ENCODE measurements at places on chromosomes 5 and 9.
A peak's percentile ranks its signal among the peaks of the same experiment; 100 is the strongest.

- no peak for DNase-seq
These were observed 61.4 kb upstream of the AFAP1L1 start for GRCh38 chr5:149210225-149210624.

DNA sequence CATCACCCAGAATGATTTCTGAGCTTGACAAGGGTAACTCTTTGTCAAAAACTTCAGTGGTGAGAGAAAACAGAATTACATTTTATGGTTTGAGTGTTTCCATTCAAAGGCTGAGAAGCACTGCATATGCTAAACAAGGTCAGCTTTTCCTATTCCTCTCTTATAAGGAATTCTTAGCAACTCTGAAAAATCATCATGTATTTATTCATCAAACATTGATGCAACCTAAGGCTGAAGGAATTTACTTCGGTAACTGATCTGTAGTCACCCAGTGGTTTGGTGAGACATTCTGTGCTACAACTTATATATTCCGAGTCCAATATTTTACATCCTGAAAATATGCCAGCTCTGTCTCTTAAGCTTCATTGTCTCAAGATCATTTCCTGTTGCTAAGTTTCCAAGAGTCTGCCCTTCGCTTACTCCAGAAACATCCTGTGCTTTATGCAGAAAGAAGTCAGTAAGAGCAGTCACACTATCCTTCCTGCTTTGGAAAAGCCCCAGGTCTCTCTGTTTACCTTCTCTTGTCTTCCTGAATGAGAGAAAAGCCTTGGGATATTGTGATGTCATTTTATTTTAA is 176.6 kb upstream of the TBCA start:
- no peak for DNase-seq

DNA sequence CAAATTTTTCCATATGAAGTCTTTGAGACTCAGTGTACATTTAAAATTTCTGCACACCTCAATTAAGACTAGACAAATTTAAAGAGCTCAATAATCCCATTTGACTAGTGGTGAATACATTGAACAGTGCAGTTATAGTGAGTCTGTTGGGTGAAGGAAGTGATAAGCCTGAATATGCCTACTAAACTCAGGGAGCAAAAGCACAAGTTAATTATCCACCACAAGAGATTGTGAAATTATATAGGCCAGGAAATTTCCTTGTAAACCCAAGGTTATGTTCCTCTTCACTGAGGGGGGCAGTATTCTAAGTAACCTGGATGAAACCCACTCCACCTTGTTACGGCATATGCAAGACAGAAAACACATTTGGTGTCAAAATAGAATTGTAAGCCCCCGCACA is 612.9 kb upstream of the DAB2 start:
- DNase-seq: no peak

DNA sequence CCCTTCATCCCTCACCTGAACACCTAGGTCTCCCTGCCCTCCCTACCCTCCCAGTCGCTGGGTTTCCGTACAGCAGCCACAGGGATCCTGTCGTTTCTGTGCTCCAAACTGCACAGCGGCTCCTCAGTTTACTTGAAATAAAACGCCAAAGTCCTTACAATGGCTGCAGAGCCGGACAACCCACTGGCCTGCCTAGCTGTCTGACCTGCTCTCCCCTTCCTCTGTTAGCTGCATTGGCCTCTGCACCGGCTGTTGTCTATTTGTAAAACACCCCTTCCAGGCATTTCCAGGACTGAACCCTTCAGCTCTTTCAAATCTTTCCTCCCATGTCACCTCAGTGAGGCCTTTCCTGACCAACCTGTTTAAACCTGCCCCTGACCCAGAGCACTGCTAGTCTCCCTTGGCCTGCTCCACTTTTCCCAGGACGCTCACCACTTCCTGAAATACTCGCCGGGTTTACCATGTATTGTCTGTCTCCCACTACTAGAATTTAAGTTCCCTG is 9.1 kb upstream of the MGAT1 start:
- DNase-seq: no peak

DNA sequence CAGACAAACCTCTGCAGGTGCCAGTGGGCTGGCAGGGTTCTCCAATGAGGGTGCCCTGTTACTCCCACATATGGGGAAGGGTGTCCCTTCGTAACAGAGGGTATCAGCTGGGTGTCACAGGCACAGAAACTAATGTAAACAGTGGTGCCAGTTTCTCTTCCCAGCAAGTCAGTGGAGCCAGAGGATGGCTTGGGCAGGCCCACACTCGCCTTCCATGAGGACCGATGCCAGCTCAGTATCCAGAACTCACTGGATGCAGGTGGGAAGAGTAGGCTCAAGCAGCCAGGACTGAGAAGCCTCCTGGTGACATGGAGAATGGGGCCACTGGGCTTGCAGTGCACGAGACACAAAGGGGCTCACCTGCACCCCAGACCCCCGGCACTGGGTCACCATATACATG is 30.4 kb downstream of the FSTL4 start:
- no peak for DNase-seq

DNA sequence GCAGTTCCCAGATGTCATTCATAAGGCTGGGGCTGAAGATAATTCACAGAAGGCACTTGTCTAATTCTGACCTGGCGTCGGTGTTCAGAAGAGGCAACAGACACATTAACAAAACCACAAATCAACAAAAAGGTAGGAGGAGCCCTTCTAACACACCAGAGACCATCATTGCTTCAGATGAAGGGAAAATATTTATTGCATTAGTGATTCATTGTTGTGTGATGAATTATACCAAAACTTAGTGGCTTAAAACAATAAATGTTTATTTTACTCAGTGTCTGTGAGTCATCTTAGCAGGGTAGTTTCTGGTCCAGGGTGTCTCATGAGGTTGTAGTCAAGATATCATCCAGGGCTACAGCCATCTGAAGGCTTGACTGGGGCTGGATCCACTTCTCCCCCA is 91.3 kb upstream of the KIF2A start:
- no peak for DNase-seq

- no peak for DNase-seq
These were observed 368.1 kb downstream of the TLE4 start for GRCh38 chr9:79939819-79940218.

GRCh38 chr5:172106511-172107356 is 81.3 kb downstream of the STK10 start:
- peak; percentile 68 for DNase-seq

DNA sequence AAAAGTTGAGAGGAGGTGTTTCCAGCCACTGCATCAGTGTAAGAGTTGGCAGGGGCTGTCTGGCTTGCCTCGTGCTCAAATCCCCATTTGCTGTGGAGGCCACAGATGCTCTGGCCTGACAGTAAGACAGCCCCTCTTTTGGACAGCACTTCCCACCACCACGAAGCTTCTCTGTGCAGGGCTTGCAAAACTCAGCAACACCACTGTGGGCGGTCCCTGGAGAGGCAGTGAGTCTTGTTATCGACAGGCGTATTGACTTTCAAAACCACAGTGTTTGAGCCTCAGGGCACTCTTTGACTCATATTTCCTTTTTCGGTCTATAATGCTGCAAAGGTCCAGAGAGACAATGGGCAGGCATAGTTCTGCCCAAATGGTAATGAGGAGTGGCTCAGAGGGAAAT is 539.5 kb downstream of the EBF1 start:
- no peak for DNase-seq

DNA sequence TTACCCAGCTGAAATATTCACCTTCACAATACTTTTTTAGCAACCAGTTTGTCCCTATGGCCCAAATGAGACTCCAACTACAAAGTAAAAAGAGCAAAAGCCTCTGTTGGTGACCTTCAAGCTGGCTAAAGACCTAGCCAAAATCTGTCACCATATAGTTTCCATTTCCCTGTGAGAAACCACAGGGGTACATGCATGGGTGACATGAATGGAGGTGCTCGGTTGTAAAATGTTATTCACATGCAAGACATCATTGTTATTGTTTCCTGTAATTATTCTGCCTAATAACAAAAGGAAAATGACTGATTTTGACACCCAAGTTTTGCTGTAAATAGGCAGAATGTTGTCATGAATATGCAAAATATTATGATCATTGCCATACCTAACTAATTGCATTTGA is 285.3 kb downstream of the ZNF608 start:
- no peak for DNase-seq

DNA sequence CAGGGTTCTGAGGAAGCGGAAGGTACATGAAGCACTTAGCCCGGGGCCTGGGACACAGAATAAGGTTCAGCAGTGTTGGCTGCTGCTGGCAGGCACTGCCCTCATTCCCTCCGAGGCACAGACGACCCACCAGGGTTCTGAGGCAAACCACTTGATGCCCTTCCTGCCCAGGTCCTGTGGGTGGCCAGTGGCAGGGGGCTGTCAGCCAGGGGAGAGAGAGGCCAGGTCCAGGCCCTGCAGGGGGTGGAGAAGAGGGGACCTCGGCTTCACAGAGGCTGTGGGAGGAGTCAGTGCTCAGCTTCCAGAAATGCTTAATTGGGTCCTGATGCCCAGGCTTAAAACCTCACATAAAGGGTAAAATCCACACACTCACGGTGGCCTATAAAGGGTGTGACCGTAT is 4.4 kb upstream of the ZDHHC12 start:
- no peak for DNase-seq

DNA sequence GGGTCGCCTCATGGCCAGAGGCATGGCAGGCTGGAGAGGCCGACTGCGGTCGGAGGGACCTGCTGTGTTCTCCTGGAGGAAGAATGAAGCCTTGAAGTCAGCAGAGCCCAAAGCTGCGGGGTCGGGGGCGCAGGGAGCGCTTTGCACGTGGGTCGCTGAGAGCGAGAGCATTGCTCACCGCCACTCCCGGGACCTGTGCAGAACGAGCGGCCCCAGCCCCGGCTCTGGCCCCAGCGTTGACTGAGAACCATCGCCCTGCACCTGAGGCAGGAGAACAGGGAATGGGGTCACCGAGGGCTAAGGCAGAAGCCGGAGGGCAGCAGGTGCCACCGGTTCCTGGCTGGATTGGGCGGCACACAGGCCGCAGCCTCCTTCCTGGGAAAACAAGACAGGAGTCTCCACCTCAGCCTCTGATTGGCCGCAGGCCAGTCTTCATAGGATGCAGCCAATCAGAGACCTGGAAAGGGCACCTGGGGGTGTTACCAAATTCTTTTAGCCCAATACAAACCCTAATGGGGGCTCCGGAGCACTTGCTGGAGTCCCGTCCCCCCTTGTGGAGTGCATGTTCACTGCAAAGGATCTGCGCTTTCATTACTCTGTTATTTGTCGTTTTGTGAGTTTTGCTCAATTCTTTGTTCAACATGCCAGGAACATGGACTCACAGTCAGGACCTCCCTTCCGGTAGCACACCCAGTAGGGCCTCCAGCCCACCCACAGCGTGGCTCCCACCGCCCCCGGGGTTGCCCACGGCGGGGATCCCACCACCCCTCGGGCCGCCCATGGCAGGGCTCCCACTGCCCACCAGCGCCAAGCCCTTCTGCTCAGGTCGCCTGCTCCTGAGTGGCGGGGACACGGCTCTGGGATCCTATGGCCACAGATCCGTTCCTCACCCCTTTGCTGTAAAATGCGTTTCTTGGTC is 24.7 kb upstream of the SLC6A19 start:
- DNase-seq: no peak

GRCh38 chr5:34680896-34681295 is 24.8 kb downstream of the RAI14 start:
- no peak for DNase-seq

DNA sequence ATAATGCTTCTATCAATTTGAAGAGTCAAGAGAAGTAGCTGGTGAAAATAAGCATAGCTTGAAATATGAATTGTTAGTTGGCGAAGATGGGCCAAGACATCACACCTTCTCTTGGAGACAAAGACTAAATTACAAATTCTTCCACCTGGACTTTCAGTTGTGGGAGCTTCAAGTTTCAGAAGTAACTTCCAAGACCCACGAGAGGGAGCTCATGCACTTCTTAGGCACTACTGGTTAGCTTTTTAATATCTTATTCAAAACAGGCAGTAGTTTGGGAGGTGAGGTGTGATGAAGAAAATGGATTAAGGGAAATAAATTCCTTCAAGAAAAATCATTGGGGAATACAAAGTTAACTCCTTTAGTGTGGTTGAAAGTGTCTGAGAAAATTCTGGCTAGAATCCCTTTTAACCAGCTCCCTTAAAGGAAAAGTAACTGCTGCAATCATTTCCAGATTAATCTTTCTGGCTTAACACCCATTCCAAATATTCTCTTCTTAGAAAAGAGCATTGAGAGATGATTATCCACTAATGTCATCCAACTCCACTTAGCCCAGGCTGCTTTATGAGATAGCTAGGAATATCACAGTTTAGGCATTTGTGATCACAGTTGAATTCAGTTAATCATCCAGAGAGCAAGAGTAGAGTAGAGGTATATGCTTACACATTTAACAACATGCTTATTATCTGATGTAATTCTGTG is 139.5 kb upstream of the DMRTA1 start:
- DNase-seq: peak; percentile 15

GRCh38 chr5:40346901-40347300 is 332.8 kb upstream of the PTGER4 start:
- no peak for DNase-seq

All from DND-41 (cell line).